Ureter (tissue), 1 donor: ENCODE measurements at places on chromosomes 12 and 14.

DNA sequence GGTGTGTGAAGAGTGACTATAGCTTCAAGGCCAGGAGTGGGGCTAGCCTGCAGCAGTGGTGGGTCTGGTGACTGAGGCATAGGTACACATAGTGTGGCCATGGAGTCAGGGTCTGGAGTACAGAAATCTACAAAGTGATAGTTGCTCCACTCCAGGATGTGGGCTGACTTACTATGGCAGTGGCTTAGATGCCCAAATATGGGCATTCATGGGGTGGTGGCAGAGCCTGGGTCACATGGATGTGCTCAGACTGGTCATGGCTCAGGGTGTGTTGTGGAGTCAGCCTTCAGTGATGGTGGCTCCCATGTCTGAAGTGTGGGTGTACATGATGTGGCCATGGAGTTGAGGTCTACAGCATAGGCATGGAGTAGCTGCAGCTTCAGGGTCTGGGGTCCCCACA is 27.3 kb downstream of the CLEC6A start:
- DNase-seq, result no peak

DNA sequence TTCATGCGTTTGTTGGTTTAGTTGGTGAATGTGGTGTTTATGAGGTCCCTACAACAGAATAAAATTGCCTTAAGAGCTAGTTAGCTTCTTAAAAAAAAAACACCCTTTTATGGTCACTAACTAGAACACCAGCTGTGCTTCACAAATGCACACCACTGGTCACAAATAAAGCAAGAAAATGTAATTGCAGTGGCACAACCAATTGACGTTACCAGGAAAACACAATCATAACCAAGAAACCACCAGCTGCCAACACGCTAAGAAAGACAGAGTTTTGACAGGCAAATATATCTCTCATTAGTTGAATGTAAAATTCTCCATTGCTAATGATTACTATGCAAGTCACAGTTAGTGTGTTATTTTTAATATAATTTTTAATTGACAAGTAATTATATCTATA is 389.9 kb downstream of the ADAMTS20 start:
- DNase-seq, result no peak

GRCh38 chr12:86719381-86719780 is 463.2 kb upstream of the MGAT4C start:
- DNase-seq, result no peak

- DNase-seq, result no peak
Measured at GRCh38 chr12:120795441-120796178, 70.0 kb downstream of the ACADS start.

GRCh38 chr12:109910969-109911348 is 10.9 kb downstream of the TCHP start:
- DNase-seq, result no peak

- no peak for DNase-seq
Measured at GRCh38 chr14:103382376-103382775, 2.8 kb upstream of the MARK3 start.

DNA sequence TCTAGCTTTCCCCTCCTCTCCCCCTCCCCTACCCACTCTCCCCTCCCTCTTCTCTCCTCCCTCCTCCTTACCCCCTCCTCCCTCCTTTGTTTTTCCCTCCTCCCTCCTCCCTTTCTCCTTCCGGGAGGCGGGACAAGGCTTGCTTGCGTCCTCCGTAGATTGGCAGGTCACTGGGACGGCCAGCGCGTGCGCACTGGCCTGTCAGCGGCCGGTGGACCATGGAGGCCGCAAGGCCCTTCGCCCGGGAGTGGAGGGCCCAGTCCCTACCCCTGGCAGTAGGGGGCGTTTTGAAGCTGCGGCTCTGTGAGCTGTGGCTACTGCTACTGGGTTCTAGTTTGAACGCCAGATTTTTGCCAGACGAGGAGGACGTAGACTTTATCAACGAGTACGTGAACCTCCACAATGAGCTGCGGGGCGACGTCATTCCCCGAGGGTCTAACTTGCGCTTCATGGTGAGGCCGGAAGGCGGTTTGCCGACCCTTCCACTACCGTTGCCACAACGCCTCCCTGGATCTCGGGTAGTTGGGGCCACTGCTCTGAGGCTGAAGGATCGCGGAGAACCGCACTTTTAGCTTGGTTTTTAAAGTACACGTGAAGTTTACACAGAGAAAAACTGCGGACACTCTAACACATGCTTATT is at the start of gene GLIPR1L2:
TSS of gene GLIPR1L2 (plus strand) at position 191 of the 640 bp plus-strand sequence. CDS start at position 219, 28 bp downstream.
- peak; percentile 96 for DNase-seq

DNA sequence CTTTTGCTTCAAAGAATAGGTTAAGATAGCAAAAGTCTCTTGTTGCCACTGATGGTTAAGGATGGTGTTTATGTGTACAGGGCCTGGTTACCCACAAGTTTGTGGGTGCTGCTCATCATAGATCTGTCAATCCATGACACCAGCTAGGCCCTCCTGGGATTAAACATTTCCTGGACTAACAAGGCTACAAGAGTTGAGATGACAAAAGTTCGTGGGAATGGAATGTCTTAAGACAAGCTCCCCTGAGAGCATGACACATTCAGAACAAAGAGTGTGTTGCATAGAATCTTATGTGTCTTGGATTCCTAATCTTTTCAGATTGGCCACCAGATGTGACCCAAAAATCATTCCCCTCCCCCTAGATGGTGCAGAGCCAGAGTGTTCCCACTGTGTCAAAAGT is 592.5 kb upstream of the USP15 start:
- DNase-seq, result no peak

- no peak for DNase-seq
Measured at GRCh38 chr14:104440297-104440956, 139.1 kb upstream of the C14orf180 start.
